ENCODE measurements at places on chromosomes 12 and 14. TPM values are rescaled to one million over a fixed set of nuclear protein-coding genes. Genes with fewer than 3 reads are reported as not detected.

CLEC4A gene
- 4.6 TPM for total RNA-seq

TAS2R8 gene
- not detected for total RNA-seq

PLCZ1 gene
- total RNA-seq: not detected

TAS2R7 gene
- not detected for total RNA-seq

POTEG gene
- not detected for total RNA-seq

KRT2 gene
- not detected for total RNA-seq

TPPP2 gene
- total RNA-seq: 1.2 TPM

DNA sequence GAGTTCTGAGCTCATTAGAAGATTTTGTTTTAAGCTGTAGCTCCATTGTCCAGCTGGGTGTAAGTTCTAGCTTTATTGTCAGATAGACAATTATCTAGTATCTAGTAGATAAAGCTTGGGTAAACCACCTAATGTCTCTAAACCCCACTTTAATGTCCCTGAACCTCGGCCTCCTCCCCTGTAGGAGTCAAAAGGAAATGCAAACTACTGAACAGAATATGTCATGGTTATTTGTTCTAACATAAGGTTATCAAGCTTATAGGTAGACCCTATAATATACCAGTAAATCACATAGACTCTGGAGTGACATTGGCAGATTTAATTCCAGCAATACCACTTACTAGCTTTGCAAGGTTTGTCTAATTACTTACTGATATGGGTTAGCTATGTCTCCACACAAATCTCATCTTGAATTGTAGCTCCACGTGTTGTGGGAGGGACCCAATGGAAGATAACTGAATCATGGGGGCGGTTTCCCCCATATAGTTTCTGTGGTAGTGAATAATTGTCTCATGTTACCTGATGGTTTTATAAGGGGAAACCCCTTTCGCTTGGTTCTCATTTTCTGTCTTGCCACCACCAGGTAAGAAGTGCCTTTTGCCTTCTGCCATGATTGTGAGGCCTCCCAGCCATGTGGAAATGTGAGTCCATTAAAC lies 29.4 kb downstream of the BCAT1 start:
- no peak for DNase-seq

DNA sequence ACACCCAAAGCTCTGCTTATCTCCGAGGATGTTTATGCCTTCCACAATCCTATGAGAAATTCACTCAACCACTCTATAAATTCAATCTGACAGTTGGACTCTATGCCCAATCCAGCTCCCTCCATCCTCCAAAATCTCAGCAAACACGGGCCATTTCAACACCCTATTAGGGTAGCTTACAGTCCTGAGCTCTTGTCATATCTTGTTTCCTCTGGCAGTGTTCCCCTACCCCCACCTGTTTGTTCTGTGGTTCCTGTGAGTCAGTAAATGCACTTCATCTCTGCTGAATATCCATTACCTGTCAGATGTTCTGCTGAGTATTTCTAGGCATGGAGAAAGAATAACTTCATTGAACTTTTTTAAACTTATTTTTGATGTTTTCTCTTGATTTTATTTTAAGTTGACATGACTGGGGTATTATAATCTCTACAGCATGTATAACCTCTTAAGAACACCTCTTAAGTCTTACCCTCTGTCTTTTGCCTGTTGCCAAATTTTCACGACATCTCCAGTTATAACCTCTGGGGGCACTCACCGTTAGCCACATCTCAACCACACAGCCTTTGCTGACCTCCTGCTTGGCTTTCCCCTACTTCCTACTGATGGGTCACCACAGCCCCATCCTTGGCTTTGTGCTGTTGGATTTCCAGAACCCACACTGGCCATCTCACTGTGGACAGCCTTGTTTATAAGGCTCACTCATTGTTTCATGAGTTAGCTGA lies 317.0 kb upstream of the TMPO start:
- DNase-seq: no peak

GRCh38 chr12:131051155-131051473 lies 97.4 kb downstream of the ADGRD1 start:
- DNase-seq: no peak

GRCh38 chr12:25054783-25055144 lies 105.9 kb upstream of the BCAT1 start:
- DNase-seq: no peak

DNA sequence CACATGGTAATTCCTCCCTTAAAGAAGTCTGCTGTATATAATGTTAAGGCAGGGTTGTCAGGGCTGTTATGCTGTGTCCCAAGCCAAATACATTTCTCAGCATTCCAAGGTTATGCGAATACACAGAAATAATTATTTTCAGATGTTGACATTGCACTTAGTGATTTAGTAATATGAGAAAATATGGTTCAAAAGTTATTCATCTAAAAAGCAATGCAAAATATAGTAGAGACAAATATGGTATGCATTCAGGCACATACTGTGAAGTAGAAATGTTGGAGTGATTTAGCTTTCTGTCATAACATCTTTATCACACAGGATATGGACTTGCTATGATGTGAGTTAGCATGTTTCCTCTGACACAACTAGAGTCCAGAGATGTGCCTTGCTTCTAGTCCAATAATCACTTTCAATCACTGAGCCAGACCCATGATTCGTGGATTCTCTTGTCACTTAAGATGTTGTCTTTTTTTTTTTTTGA lies 70.0 kb downstream of the PDE3A start:
- DNase-seq: no peak

DNA sequence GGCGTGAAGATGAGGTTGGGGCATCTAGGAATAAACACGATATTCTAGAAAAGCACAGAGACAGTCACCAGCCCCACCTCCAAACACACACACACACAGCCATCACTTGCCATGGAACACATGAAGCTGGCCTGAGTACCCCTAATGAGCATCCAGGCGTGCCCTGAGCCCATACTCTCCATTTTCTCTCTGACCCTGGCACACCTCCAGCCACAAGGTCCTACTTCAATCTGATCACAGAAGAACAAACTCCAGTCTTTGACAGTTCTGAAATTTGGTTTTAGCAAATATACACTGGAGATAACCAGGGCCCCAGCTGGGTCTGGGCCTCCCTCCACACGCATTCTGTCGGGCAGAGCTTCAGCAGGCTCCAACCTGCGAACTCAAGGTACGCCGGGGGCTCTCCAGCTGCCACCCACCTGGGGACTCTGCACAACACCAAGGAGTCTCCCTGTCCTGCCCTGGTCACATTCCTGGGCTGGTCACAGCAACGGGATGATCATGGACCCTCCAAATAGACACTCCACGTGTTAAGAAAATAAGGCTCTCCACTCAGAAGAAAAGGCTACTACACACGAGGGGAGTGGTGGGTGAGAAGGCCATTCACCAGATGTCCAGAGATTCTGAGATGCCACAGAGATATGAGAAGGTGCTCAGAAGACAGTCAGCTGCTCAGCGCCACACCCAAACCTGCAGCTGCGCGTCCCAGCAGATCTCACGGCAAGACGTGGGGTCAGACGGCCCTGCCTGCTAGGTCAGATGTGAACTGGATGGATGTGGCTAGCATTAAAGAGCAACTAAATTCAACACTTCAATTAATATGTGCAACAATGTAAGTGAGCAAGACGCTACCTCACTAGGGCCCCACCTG lies 57.0 kb upstream of the PNMA1 start:
- no peak for DNase-seq

DNA sequence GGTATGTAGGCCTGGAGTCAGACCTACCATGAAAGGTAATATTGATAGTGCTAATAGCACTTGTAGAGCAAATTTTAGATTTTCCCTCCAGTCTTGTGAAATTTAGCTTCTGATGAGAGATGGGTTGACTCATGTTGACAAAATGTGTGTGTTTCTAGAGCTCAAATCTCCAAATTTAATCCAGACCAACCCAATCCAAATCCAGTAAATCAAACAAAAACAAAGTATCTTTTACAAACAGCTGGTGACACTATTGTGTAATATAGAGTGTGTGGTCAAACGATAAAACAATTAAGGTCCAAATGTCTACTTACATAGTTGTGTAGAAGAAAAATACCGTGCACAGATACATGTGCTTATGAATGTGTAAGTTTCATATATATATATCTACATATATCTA lies 63.4 kb upstream of the KITLG start:
- DNase-seq: no peak

DNA sequence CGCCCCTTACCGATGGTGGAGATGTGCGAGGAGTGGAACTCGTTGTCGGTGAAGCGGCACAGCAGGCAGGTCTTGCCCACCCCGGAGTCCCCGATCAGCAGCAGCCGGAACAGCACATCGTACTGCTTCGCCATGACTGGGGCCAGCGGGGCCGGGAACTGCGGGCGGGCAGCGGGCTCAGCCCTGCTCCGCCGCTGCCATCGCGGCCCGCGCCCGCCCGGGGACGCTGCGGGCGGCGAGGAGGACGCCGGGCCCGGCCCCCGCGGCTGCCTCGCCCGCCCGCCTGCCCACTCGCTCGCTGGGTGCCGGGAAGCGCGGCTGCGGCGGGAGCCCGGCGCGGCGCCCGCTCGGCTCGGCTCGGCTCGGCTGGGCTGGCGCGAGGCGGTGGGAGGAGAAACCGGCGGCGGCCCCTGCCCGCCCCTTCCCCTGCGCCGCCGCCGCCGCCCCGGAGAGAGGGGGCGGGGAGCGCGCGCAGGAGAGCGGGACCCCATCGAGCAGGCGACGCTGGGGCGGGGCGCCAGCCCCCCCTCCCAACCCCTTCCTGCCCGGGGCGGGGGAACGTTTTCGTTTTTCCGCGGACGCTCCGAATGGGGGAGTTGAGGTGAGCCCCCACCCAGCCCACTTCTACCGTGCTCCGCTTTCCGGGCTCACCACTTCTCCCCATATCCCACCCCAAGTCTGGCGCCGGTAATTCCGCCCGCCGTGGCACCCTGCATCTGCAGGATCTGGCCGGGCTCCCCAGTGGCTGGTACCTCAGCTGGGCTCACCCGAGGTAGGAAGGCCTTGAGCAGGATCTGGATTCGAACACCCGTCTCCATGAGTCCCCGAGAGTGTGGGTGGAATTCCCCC lies at the start of gene RAB15:
Gene RAB15 (minus strand): TSS at position 394 of the 849 bp plus-strand sequence. CDS start 260 bp downstream, at position 134.
- DNase-seq: peak; percentile 55

DNA sequence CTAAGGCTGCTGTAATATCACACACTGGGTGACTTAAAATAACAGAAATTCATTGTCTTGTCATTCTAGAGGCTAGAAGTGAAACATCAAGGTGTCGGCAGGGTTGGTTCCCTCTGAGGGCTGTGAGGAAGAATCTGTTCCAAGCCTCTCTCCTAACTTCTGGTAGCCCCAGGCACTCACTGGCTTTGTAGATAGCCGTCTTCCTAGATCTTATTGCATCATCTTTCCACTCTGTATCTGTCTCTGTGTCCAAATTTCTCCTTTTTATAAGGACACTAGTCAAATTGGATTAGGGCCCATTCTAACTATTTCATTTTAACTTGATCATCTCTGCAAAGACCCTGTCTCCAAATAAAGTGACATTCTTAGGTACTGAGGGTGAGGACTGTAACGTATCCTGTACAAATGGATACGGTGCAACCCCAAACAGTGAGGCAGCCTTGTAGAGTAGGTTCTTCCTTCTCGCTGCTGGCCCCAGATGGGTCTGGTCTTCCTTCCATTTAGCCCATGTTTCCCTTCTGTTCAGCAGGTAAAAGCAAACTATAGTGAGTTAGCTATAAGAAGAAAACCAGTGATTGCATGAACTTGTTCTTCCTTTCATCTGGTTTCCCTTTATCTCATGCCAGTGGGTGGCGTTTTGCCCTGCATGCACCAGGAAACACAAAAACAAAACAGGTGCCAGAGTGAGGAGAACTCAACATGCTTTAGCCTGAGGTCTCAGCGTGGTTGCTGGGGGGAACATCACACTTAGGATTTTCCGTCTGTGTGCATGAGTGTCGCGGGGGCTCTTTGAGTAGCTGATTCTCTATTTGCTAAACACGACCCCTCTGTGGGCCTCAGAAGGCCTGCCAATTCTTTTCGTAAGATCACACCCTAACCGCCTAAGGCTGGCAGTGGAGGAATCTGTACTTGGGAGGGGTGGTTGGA lies 19.5 kb downstream of the TTC9 start:
- no peak for DNase-seq

- DNase-seq: no peak
Measured at GRCh38 chr14:78240567-78240966, 70.4 kb downstream of the NRXN3 start.

DNA sequence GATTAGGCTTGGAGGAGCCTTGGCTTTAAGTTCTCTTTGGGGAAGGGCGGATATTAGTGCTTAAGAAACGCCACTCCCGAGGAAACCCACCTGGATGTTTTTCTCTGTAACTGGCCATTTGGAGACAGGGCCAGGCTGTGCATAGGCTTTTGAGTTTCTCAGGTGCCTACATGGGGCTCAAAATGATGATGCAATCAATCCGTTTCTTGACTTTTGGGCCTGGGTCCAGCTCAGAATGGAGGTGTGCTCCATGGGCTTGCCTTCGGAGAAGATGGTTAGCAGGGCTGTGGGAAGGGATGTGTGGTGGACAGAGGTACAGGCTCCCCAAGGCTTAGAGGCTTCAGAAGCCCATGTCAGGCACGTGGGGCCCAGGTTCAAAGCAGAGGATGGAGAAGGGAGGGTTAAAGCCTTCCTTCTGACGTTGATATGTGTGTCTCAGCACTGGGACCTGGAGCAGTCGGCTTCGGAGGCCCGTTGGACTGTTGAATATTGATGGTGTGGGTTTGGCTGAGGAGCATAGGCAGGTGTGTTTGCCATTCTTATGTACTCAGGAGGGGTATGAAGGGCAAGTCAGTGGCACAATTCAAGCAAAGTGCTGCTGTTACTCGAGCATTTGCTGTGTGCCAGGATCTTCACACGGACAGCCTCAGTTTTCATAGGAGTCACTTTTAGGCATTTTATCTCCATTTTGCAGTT lies 82.8 kb downstream of the SLC25A47 start:
- DNase-seq: no peak

DNA sequence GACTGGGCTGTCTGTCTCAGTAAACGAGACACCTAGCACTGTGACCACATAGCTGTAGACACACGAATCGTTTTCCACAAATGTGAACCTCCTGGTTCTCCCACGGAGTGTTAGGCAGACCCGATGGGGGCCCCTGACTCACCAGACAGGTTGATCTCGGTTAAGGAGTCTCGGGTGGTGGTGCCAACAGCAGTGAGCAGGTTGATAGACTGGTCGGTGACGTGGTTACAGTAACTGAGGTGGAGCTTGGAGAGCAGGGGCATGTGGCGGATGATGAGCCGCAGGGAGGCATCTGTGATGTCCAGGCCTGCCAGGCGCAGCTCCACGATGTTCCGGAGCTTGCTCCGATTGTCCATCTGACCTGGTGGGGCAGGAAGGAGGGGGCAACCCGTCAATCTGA lies 39.8 kb downstream of the RNF34 start:
- DNase-seq: no peak

DNA sequence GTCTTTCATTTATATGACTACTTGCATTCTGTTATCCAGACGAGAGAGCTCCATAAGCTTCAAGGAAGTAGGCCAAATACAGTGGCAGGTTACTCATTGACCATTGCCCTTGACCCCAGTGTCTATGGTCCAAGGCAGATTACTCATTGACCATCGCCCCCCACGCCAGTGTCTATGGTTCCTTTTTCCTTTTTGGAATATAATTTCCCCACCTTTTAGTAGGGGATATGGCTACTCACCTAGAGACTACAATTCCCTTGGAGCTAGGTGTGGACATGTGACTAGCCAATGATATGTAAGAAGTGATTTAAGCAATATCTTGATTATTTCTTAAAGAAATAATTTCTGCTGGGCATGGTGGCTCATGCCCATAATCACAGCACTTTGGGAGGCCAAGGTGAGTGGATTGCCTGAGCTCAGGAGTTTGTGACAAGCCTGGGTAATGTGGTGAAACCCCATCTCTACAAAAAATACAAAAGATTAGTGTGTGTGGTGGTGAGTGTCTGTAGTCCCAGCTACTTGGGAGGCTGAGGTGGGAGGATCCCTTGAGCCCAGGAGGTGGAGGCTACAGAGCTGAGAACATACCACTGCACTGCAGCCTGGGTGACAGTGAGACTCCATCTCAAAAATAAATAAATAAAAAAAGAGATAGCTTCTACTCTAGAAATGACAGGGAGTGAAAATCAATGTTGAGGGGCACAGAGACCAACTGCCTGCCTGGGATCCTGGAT lies 32.6 kb downstream of the SIX4 start:
- no peak for DNase-seq

Measured in heart left ventricle (tissue), 16 donors.